ENCODE measurements at places on chromosomes 5 and 9.

- no peak for DNase-seq
Measured at GRCh38 chr5:134257176-134257575, 31.3 kb upstream of the PPP2CA start.

DNA sequence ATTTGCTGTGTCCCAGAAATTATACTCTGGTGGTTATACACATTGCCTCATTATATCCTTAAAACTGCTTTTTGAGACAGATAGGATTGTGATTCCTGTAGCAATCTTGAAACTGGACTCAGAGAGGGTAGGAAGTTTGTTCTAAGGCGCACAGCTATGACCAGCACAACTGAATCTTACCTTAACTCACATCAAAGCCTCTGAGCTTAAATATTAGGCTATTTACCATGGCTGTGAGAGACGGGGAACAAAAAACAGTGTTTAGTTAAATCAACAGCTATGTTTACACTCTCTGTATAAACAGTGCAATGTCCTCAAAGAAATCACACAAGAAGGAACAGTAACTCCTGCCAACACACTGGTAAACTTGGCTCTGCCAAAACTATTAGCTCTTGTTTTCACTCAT, 50.9 kb upstream of the TUT7 start:
- no peak for DNase-seq

GRCh38 chr5:159825551-159826051, 90.7 kb upstream of the ADRA1B start:
- DNase-seq, result no peak

- no peak for DNase-seq
Measured at GRCh38 chr9:137987244-137988030, 109.9 kb downstream of the CACNA1B start.

- no peak for DNase-seq
Measured at GRCh38 chr5:157166214-157167213, at the start of gene GARIN3. GARIN3 (minus strand) TSS chr5:157166264; CDS start chr5:157166168, 96 bp downstream.

DNA sequence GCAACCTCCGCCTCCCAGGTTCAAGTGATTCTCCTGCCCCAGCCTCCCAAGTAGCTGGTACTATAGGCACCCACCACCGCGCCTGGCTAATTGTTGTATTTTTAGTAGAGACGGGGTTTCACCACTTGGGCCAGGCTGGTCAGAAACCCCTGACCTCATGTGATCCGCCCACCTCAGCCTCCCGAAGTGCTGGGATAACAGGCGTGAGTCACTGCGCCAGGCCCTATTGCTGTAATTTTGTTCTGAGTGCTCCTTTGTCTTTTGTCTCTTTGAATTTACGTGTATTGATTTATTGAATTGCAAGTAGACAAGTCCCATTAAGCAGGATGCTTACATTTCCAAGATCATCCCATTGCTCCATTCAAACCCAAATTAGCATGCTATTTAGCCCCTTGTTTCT, 186.7 kb downstream of the MSX2 start:
- DNase-seq, result no peak

GRCh38 chr5:10686890-10687289, 74.1 kb downstream of the DAP start:
- DNase-seq, result no peak

- DNase-seq, result no peak
Measured at GRCh38 chr5:121319292-121319691, 532.4 kb upstream of the FTMT start.

DNA sequence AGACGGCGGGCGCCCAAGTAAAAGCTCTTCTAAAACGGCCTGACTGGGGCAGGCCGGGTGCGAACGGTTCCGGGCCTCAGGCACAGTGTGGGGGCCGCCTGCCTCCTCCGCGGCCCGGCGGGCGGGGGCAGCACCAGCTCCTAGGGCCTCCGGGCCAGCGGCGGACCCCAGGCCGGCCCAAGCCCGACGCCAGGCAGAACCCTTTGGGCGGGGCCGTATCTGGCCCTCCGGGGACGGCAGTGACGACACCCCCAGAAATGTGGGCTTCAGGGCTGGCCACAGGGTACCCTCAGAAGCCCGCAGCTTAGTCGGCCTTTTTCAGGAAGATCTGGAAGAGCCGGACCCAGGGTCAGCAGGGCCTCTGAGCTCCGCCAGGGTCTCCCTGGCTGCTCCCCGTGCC, 4.0 kb downstream of the LTC4S start:
- no peak for DNase-seq

- no peak for DNase-seq
Measured at GRCh38 chr5:119400245-119400644, 44.4 kb downstream of the TNFAIP8 start.

GRCh38 chr9:18036422-18037187, 437.3 kb upstream of the ADAMTSL1 start:
- DNase-seq, result no peak

- DNase-seq, result no peak
Measured at GRCh38 chr5:169350759-169351240, 49.9 kb upstream of the SLIT3 start.

DNA sequence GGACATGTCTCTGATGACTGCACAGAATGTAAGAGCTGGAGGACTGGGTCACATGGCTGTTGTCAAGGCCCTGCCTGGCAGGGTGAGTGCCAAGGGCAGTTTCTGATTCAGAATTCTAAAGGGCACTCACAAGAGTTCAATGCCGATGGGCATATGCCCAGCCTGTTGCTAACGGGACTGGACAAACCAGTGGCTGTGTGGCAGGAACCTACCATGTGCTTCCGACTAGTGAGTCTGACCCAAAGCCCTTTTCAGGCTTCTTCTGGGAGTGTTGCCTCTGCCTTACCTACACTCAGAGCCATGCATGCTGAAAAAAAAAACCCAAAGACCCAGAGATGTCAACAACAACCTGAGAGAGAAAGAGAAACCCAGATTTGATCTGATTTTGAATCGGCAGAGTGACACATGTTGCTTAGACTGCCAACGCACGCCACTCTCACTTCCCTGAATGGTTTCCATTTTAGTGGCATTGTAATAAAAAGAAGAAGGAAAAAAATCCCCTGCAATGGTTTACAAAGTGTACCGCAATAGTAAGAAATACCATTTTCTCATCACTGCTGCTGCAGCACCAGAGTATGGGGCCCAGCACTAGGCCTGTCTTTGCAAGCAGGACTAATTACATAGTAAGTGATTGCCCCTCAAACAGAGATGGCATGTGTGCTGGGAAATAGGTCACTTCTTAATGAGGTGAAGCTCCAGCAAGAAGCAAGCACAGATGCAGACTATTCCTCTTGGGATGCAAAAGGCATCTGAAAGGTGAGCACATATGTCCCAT, 194.3 kb downstream of the PALM2AKAP2 start:
- DNase-seq, result no peak

DNA sequence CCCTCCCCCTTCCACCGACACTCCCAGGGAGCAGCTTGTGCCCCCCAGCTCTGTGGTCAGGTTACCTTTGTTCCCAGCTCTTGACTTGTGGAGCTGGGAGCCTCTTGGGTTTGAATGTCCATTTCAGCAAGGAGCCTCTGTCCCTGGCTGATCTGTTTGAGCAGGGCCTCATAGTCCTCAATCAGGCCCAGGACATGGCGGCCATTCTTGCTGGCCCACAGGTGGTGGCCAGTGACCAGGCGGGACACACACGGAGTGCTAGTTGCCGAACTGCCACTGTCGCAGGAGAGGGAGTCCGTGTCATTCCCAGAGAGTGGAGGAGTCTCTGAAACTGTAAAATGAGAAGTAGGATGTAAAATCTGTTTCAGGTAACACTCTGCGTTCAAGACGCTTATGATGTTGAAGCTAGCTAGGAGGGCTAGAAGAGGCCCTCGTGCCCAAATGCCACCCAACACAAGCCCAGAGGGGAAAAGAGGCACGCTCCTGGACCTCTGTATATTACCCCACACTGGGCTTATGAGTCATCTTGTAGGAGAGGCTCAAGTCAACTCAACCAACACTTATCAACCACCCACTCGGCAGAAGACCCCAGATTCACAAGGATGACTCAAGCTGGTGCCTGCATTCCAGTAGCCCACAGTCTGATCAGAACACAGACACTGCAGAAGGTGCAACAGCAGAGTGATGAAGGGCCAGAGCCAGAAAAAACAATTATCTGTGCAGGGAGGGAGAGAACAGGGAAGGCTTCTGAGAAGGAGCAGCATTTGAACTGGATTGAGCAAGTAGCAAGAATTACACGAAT, 177.0 kb downstream of the CDK5RAP2 start:
- no peak for DNase-seq

DNA sequence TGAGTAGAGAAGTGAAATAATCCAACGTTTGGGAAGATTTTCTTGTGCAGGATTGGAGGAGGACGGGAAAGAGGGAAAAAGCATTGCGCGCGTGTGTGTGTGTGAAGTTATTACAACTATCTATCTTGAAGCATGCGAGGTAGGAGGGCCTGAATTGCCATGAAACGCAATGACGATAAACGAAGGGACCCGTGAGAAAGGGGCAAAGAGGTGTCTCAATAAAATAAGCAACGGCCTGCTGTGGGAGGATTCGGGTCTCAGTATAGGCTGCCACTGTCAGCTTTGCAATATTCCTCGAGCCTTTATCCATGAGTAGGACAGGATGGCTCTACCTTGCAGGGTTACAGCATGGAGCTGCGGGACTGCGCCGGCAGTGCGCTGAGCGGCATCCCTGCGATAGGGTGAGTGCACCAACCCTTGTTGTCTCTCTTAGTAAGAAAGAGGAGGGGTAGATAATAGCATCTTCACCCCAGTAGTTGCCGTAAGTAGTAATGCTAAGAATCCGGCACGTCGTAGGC, 631 bp upstream of the RCL1 start:
- no peak for DNase-seq

- DNase-seq, result no peak
Measured at GRCh38 chr9:130467316-130467715, 22.6 kb downstream of the ASS1 start.

DNA sequence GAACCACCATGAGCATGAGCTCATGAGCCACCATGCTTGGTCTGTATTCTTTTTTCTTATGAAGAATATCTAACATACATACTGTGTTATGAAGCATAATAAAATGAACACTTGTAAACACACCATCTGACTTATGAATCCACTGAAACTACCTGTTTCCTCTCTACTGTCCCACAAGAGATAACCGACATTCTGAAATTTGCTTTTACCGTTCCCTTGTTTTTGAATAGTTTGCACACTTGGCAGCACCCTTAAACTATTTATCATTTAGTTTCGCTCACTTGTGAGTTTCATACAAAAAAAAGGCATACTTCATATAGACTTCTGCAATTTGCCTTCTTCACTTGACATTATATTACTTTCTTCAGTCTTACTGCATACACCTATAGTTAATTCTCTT, 8.9 kb downstream of the LARS1 start:
- no peak for DNase-seq

DNA sequence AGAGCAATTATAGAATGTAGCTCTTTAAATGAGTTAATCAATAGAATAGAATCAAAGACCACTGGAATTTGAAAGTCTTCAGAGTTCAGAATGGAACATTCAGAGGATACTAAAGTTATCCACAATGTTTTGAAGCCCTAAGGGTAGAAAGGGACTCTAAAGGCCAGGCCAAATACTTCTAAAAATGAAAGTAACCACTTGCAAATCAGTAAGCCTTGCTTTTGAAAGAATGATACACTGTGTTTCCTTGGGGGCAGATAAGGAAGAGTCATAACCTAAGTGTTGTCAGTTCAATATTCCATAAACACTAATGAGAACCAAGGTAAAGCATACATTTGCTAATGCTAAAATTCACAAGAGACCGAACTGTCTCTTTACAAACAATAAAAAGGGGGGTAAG, 813.5 kb downstream of the PTPRD start:
- no peak for DNase-seq

- no peak for DNase-seq
Measured at GRCh38 chr5:143896966-143897365, 85.0 kb downstream of the HMHB1 start.

DNA sequence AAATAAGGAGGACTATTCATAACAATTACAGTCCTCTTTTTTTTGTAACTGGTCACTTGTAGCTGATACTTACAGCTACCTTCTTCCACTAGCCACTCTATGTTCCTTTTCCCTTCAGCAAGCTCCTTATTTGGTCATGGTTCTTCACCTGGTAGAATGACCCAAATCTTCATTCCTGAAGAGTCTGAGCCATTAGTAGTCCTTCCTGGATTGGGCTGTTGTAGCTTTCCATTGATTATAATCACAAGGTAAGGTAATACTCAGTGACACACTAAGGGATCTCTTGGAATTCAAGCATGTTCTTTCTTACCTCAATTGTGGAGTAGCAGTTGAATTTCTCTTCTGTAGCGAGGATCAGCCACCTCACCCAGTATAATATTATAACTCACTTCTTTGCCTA, 25.5 kb upstream of the ITGA2 start:
- no peak for DNase-seq

DNA sequence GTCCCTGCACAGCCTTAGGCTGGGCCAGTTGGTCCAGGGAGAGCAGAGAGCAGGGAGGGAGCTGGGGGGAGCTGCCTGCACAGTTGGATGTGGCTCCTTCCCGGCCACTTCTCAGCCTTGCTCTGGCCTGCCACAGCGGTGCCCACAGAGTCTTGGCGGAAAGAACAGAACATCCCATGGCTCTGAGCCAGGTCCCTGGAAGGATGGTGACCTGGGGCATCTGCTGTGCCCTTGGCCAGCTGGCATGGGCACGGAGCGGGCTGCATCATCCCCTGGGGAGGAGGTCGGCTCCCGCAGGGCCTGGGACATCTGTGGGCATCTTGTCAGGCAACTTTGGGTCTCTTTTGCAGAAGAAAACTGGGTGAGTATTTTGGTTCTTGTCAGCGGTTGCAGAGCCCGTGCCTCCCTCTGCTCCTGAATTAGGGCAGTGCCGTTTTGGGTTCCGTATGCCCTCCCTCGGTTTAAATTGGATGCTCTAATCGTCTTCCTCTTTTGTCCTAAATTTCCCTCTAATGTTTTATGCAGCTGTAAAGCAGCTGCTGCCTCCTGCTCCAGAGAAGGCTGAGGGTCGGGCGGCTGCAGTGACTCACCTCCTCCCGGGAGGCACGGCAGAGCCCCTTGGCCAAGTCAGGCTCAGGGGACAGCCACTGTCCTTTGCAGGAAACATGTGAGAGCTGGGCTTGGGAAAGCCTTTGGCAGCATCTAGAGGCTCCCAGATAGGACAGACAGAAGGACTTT, 10.5 kb upstream of the NACC2 start:
- no peak for DNase-seq

- no peak for DNase-seq
Measured at GRCh38 chr9:93665637-93666438, 89.5 kb downstream of the PHF2 start.

DNA sequence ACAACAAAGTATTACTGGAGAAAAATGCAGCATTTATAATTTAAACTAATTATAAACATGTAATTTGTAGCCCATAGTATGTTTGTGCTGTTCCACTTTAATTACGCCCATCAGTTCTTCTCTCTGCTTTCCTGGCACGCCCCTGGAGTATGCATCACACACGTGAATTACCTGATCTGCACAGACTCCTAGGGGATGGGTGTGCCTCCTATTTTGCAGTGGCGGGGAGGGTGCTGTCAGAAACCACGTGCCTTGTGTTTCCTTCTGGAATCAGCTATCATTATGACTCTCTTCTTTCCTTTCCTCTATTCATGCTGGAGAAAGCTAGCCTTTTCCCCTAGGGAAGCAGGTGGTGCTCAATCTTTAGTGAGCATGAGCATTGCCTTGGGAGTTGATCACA, 43.3 kb downstream of the RPS23 start:
- DNase-seq, result no peak
